ENCODE measurements at places on chromosomes 16 and 17.

DNA sequence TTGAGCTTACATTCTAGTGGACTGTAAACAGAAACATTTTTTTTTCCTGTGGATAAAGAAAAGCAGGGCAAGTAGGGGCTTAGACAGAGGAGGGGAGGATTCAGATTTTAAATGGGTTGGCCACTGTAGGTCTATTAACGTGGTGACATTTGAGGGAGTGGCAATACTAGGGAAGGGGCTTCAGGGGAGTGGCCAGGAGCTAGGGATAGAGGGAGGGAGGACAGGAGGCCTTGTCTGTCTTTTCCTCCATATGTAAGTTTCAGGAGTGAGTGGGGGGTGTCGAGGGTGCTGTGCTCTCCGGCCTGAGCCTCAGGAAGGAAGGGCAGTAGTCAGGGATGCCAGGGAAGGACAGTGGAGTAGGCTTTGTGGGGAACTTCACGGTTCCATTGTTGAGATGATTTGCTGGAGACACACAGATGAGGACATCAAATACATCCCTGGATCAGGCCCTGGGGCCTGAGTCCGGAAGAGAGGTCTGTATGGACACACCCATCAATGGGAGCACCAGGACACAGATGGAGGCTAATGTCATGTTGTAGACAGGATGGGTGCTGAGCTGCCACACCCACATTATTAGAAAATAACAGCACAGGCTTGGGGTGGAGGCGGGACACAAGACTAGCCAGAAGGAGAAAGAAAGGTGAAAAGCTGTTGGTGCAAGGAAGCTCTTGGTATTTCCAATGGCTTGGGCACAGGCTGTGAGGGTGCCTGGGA, 6.5 kb upstream of the HBM start:
- DNase-seq = no peak

DNA sequence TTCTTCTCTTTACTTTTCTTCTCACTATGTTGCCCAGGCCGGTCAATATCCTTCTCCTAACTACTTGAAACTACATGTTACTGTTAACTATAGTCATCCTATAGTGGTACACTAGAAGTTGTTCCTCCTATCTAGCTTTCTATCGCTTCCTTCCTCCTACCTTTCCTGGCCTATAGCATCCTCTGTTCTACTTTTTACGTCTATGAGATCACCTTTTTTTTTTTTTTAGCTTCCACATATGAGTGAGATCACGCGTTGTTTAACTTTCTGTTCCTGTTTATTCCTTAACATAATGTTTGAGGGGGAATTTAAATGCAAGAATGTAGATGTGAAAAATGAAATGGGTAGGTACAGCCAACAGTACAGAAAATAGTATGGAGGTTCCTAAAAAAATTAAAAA, 30.5 kb upstream of the YPEL2 start:
- DNase-seq = no peak

GRCh38 chr16:5393070-5393469, 295.5 kb upstream of the EEF2KMT start:
- DNase-seq = no peak

DNA sequence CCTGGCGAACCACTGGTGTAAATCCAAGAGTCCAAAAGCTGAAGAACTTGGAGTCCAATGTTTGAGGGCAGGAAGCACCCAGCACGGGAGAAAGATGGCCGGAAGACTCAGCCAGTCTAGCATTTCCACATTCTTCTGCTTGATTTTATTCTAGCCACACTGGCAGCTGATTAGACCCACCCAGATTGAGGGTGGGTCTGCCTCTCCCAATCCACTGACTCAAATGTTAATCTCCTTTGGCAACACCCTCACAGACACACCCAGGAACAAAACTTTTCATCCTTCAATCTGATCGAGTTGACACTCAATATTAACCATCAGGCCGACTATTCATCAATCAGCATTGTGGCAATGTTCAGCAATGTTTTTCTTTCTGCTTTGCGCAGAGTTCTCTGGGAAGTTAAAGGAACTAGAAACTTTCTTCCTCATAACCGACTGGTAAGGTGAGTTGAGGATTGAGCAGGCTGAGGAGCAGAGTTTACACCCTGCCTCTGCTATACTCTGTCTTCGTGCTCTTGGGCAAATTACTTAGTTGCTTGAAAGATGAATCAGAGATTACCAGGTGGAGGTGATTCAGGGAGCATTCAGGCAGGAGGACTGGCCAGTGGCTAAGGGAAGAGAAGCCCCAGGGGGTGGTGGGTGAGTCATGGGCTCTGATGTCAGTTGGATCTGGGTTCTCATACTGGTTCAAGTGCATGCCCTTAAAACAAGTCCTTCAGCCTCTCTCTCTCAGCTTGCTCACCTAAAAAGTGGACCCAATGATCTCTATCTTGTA, 28.2 kb upstream of the BRD7 start:
- no peak for DNase-seq

DNA sequence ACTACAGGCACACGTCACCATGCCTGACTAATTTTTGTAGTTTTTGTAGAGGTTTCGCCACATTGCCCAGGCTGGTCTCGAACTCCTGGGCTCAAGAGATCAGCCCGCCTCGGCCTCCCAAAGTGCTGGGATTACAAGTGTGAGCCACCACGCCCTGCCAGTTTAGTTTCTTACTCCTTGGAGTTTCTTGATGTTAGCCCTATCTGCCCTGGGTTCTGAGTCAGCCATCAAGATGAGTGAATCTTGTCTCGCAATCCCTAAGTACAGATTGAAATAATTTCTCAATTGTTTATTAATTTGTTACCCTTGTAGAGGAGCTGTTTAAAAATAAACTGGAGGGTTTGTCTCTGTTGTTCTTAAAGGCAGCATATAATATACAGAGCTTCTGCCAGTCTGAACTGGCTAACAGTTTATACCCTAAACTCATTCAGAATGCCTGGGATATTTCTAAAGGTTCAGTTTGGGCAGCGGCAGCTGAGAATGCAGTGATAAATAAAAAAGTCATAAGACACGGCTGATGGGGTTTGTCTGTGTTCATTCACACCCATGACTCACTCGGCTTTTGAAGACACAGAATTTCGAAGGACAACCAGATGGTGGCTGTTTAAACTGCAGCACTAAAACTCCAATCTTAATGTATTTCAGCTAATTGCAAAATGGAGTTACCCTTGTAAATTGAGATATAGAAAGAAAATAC, 39.6 kb downstream of the GPRC5B start:
- no peak for DNase-seq

GRCh38 chr17:28151001-28151400, 108.5 kb downstream of the NLK start:
- no peak for DNase-seq

GRCh38 chr17:41741709-41742108, 7.3 kb upstream of the HAP1 start:
- DNase-seq = no peak

DNA sequence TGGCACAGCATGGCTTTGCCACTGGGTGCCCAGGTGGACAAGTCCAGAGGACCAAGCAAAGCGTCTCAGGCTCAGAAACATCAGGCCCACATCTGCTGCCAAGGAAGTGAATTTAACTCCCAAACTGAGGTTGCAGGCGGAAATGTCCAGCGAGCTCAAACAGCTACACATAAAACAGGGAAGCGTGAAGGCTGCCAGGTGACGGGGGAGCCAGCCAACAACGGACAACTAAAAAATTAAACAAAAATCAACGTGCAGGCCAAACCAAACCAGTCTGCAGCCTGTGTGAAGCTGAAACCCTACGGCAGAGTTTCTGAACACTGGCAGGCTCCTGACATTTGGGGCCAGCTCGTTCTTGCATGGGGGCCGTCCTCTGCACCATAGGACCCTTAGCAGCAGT, 2.5 kb downstream of the TK1 start:
- no peak for DNase-seq

GRCh38 chr17:29588562-29589411, 661 bp downstream of the GIT1 start:
- peak; percentile 63 for DNase-seq

DNA sequence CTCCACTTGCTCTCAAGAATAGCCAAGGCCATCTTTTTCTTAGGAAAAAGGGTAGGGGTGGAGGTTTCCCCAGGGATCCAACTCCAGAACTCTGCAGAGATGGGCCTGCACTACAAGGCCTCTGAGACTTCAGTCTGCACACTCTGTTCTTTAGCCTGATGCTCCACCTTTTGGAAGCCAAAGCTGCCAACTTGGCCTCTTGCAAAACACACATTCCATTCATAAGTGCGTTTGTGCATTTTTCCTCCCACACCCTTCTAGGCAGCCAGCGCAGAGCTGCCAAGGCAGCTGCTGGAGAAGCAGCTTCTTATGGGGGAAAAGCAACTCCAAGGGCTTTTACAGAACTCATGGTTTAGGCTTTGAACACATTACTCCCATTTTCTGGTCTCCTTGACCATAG, 45.3 kb downstream of the REXO5 start:
- no peak for DNase-seq

- no peak for DNase-seq
Observed at GRCh38 chr17:1713878-1714426, 3.8 kb upstream of the TLCD2 start.

DNA sequence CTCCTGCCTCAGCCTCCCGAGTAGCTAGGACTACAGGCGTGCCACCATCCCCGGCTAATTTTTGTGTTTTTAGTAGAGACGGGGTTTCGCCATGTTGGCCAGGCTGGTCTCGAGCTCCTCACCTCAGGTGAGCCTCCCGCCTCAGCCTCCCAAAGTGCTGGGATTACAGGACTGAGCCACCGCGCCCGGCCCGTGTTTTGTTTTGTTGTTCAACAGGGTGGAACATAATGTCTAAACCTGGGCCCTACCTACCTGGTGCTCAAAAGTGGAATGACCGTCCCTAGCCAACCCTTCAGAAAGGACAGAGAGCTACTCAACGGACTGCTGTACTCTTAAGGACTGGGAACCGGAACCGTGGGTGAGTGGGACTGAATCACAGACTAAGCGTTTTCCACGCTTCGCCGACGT, 772 bp upstream of the KIF22 start:
- no peak for DNase-seq

DNA sequence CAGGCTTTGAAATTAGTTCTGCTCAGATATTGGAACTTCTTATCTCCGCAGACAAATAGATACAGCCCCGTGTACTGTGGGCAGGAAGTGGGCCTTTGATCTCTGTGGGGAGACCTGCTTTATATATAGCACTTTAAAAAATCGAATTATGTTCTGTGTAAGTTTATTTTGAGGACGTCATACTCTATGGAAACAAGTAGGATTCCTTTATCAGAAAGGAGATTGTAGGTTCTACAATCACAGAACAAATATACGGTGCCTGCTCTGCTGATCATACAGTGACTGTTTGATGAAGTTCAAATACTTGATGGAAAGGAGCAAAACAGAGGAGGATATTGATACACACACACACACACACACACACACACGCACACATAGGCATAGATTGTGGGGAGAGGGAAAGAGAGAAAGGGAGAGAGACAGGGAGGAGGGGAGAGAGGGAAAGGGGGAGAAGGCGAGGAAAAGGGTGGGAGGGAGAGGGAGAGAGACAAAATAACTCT, 14.7 kb upstream of the TMEM220 start:
- no peak for DNase-seq

GRCh38 chr16:75172578-75172977, 24.3 kb downstream of the ZFP1 start:
- no peak for DNase-seq

- no peak for DNase-seq
Observed at GRCh38 chr16:53805752-53806151, 101.8 kb downstream of the FTO start.

- no peak for DNase-seq
Observed at GRCh38 chr17:17886226-17886625, 49.4 kb upstream of the SREBF1 start.

GRCh38 chr17:78734793-78735641, 47.1 kb downstream of the CYTH1 start:
- DNase-seq = no peak

DNA sequence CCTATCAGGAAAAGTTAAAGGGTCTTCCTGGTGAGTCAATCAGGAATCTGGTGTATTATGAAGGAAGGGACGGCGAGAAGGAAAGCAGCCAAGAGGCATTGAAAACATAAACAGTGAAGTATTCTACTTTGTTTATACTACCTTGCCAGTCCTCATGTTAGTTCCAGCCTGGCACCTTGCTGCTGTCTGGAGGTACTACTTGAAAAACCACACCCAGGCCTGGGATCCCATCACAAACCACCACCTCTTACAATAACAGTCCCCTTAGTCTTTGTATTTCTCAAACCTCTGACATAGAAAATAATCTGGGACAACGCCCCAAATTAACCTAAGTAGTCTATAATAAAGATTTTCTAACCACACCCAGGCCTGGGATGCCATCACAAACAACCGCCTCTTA, 676.7 kb upstream of the SOX9 start:
- DNase-seq = no peak

DNA sequence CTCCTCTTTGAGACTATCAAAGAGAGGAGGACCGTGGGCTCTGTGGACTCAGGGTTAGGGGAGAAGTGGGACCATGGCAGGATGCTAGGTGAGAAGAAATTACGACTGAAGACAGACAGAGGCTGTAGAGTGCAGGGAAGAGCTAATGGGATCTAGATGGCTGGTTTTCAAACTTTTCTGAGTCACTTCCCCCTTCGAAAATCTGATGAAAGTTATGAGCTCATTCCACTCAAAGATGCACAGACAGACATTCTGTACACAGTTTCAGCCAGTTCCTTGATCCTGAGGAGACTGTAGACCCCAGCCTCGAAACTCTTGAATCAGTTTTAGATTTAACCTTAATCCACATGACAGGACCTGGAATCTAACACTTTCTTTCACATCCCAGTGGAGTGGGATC, 40.7 kb downstream of the RGS9 start:
- peak; percentile 41 for DNase-seq

DNA sequence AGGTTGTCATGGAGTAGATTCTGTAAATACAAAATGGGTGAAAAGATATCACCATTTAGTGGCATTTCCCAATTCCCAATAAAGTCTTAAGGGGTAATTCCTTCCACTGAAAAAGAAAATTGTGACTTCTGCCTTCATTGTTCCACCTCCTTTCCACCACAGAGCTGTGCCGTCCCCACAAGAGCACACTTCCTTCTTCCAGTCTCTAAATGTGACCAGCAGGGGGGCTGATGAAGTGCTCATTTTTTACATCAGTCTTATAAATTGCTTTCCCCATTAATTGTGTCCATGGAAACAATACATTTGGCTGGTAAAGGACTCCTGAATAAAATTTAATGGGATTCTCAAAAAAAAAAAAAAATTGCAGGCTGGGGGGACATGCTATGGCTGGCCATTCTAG, 260.8 kb upstream of the PSMD7 start:
- DNase-seq = no peak

DNA sequence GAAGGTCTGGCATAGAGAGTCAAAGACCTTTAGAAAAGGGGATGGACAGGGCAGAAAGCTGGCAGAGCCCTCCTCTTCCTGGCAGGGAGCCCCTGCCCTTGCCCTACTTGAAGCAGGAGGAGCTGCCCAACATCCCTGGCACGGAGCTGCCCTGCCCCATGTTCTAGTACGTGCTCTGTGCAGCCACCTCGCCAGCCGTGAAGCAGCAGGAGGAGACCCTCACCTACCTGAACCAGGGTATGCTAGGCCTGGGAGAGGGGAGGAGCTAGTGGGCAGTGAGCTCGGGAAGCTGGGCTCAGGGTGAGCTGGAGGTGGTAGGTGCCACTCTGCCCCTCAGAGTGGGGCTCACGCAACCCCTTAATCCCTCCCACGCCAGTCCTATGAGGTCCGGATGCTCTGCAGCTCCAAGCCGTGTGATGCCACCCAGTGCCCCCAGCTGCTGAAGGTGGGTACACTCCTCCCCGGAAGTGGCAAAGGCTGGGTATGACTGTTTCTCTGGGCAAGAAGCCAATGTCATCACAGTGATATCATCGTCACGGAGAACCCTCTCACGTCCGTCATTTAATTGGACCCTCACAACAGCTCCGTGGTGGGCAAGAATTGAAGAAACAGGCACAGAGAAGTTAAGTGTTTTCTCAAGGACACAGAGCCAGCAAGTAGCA, 12.7 kb upstream of the STAC2 start:
- peak; percentile 88 for DNase-seq
